ENCODE measurements at places on chromosomes 5 and 9. TPM values are rescaled to one million over a fixed set of nuclear protein-coding genes. Genes with fewer than 3 reads are reported as not detected.

GRCh38 chr9:14180960-14181537, 132.9 kb downstream of the NFIB start:
- peak; percentile 41 for DNase-seq

DNA sequence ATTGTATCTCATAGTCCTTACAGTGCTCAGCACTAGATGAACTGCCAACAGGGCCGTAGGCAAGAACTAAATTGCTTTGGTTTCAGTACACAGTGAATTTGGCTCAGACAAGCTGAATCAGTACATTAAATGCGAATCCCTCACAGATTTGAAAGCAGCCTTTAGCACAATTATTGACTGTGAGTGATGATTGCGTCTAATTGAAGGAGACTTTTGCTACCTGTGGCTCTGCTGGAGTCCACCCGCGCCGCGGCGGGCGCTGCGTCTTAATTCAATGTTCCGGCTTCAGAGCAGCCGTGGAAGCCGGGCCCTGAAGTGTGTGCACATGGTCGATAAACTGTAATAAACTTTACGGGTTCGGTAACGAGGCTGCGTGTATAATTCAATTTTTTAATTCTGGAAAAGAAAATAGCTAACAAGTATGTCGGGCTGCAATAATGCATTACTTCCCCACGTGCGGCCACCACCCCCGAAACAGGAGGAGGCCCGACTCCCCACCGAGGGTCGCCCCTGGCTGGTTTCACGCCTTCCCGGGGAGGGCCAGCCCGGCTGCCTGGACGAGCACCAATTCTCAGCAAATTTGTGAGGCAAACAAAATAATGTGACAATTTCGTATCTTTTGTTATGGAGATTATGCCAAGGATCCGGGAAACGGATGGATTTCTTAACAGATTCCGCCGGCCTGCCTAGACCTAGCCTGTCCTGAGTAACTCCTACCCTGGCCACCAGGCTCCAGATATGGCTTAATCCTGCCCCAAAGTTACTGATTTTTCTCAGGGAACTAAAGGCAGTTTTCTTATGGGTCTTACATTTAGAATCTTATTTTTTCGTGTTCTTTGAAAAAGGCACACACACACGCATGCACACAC, 269.4 kb upstream of the IRX1 start:
- no peak for DNase-seq

- DNase-seq = no peak
These were observed 134.1 kb downstream of the PAPPA start for GRCh38 chr9:116287721-116288120.

Gene DPYSL3
- total RNA-seq = 119 TPM

Gene CETN3
- 6.9 TPM for total RNA-seq

Gene PITX1
- 8.3 TPM for total RNA-seq

- DNase-seq = no peak
These were observed 62.2 kb downstream of the SLC38A9 start for GRCh38 chr5:55649963-55650362.
